ENCODE measurements at places on chromosomes 7 and 10. TPM values are rescaled to one million over a fixed set of nuclear protein-coding genes. Genes with fewer than 3 reads are reported as not detected.

The ARHGEF35 gene
- total RNA-seq, result 0.22 TPM

The METTL27 gene
- total RNA-seq, result 0.42 TPM

The SPDYE5 gene
- total RNA-seq, result 0.09 TPM

The SPDYE2 gene
- total RNA-seq, result not detected

Measured in K562 (cell line).